ENCODE measurements at places on chromosomes 1 and 21.

DNA sequence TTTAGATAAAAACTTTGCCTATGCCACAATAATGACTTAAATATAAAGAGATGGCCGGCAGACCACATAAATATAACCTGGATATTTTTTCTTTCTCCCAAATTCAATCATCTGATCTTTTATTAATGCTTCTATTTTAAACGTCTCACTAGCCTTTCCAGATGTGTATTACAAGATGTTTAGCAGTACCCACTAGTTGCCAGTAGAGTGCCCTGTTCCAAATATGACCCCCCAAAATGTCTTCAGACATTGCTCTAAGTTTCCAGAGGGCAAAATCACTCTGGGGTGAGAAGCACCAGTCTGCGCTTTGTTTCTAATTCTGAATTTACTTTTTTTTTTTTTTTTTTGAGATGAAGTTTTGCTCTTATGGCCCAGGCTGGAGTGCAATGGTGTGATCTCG, 268.1 kb downstream of the GRIK1 start:
- no peak for DNase-seq

GRCh38 chr1:224957696-224958095, 28.2 kb downstream of the DNAH14 start:
- DNase-seq: no peak

GRCh38 chr1:55382806-55383305, 167.7 kb upstream of the USP24 start:
- DNase-seq: no peak

DNA sequence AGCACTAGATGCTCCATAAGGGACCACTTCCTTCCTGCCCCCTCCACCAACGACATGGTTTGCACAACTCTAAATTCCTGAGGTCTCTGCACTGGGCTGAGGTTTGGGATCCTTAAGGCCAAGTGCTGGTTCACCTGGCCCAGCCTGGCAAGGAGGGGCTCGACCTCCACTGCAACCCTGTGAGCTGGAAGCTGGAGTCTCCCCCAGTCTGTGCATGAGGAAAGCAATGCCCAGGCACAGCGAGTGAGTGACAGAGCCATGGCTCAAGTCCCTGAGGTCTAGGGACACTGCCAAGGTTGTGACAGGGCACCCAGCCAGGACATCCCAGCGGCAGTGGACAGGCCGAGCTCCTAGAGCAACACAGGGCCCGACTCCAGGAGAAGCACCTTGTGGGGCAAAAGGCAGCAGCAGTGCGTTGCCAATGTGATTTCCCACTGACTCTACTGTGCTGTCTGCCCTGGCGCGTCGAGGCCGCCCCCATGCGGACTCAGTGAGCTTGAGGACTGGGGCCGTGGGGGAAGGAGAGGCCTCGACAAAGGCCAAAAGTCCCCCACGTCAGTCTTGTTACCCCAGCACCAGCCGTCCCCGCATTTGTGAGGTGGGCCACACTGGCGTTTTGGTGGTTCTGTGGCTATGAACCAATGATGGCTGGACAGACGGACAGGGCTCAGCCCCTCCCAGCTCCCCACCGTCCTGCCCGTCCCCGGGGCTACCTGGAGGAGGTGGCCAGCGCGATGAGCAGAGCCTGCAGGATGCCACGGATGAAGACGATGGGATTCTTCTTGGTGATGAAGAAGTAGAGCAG, 30.0 kb downstream of the PODN start:
- no peak for DNase-seq

- no peak for DNase-seq
These were observed 29.1 kb upstream of the TRABD2B start for GRCh38 chr1:48026275-48026674.

- DNase-seq: no peak
These were observed 71.9 kb downstream of the HIVEP3 start for GRCh38 chr1:41846625-41847405.

- no peak for DNase-seq
These were observed 1135.2 kb downstream of the AMY1C start for GRCh38 chr1:104884939-104885338.

DNA sequence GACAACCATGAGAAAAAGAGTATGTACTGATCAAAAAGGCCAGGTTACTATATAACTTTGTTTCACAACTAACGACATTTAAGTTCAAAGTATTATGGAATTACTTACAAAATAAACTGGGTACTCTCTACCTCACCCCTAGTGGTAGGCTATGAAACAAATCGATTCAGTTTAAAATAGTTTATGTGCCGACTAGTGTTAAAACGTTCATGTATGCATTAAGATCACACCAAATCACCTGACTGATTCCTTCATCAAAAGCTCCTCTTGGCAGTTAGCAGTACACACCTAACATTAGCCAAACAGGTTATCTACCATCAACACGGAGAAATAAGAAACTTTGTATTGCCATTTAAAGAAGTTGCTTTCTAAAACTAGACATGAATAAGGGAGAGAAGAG, 137.1 kb downstream of the AKT3 start:
- DNase-seq: no peak

DNA sequence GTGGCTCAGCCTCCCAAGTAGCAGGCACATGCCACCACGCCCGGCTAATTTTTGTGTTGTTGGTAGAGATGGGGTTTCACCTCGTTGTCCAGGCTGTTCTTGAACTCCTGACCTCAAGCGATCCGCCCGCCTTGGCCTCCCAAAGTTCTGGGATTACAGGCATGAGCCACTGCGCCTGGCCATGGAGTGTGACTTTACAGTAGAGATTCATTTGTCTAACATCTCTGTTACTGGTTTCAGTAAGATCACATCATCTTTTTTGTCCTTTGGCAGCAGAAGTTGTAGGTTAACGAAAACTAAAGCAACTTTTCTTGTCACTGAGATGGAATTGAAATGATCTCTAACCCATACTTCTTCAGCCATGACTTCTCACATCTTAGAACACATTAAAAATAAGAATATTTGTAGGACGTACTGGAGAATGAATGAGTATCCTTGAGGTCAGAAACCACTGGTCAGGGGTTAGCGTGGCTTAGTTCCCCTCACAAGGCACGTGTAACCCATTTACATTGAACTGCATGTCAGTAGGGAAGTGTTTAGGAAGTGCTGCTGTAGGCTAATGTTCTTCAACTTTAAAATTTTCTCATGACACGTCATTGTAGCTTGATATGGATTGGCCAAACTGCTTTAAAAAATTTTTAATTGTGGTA, 75.9 kb downstream of the CAMTA1 start:
- DNase-seq: no peak

GRCh38 chr1:151540021-151540981, at the start of gene TUFT1:
TUFT1 (plus strand) TSS chr1:151540309; CDS start chr1:151540367, 58 bp downstream.
- peak; percentile 81 for DNase-seq

- DNase-seq: no peak
These were observed 4.8 kb downstream of the GNG4 start for GRCh38 chr1:235644693-235645305.

- no peak for DNase-seq
These were observed 127.9 kb upstream of the CACYBP start for GRCh38 chr1:174871886-174872285.

GRCh38 chr21:33013626-33014025, 12.1 kb upstream of the OLIG2 start:
- no peak for DNase-seq

GRCh38 chr1:203492082-203492747, 1.7 kb upstream of the OPTC start:
- no peak for DNase-seq

DNA sequence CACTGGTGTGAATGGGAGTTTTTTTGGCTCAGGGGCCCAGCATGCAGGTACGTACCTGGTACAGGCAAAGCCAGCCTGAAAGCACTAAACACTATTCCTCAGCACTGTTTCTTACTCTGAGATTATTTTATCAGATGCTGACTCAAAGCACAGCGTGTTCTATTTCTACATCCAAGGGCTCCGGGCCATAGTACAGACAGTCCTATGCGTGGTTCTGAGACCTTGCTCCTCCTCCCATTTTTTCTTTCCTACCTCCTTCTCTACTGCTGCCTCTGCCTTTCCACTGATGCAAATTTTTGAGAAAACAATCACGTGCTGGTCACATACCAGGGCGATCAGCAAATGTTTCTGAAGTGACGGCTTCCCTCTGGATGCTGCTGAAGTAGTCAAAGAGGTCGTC, 36.3 kb downstream of the PDPN start:
- DNase-seq: no peak

- no peak for DNase-seq
These were observed 1227.1 kb downstream of the NCAM2 start for GRCh38 chr21:22225299-22225698.

GRCh38 chr21:35223480-35224156, 174.5 kb upstream of the RUNX1 start:
- no peak for DNase-seq

- DNase-seq: no peak
These were observed 22.6 kb downstream of the PRDM15 start for GRCh38 chr21:41856572-41856971.

DNA sequence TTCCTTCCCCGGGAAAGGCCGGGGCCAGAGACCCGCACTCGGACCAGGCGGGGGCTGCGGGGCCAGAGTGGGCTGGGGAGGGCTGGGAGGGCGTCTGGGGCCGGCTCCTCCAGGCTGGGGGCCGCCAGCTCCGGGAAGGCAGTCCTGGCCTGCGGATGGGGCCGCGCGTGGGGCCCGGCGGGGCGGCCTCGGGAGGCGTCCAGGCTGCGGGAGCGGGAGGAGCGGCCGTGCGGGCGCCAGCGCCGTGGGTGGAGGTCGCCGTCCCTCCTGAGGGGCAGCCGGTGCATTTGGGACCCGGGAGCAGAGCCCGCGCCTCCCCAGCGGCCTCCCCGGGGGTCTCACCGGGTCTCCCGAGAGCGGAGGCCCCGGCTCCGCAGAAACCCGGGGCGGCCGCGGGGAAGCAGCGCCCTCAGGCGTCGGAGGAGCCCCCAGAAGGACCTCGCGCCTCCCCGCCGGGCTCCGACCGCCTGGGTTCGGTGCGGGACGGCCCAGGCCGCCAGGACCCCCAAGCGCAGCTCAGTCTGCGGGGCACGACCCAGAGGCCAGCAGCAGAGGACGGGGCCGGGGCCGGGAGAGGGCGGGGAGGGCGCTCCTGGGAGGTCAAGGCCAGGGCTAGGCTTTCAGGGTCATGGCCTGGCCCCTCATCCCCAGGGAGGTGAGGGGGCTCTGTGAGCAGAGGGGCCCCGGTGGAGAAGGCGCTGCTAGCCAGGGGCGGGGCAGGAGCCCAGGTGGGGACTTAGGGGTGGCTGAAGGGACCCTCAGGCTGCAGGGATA, 7.2 kb upstream of the SLX9 start:
- DNase-seq: no peak

- DNase-seq: no peak
These were observed 47.1 kb upstream of the COL6A2 start for GRCh38 chr21:46050668-46051378.

GRCh38 chr1:15799004-15799867, 8.2 kb downstream of the UQCRHL start:
- no peak for DNase-seq

DNA sequence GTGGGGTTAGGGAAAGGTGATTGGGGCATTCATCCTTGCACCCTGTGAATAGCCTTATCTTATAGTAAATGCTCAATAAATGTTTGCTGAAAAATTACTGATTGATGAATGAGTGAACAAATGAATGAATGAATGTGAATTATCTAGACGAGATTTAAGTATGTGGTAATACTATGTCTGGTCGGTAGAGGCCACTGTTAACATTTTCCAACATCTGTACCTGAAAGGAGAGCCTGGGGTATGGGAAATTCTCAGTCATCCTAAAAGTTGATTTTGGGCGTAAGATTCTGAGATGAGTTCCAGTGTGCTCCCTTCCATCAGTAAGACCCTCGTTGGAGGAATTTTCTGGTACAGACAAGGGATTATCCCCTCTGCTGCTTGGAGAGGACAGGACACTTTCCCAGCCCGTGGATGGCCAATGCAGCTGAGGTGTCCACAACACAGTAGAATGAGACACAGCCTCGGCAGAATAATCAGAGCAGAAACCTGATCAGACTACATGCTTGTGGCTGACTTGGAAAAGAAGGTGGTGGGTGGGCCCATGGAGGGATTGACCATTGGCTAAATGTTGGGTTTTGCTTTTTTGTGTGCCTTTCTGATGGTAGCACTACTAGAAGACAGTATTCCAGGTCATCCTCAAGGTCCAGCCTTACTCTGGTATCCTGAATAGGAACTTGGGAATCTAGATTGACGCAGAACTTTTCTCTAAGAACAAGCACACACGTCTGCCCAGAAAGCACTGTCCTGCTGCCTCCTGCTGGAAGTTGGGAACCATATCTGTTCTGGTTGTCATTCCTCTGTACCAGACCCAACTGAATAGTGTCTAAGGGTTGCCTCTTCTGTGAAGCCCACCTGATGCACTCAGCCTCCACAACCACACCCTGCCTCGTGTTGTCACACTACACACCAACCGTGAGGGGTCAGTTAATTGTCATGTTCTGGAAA, 262.0 kb downstream of the TNR start:
- no peak for DNase-seq

DNA sequence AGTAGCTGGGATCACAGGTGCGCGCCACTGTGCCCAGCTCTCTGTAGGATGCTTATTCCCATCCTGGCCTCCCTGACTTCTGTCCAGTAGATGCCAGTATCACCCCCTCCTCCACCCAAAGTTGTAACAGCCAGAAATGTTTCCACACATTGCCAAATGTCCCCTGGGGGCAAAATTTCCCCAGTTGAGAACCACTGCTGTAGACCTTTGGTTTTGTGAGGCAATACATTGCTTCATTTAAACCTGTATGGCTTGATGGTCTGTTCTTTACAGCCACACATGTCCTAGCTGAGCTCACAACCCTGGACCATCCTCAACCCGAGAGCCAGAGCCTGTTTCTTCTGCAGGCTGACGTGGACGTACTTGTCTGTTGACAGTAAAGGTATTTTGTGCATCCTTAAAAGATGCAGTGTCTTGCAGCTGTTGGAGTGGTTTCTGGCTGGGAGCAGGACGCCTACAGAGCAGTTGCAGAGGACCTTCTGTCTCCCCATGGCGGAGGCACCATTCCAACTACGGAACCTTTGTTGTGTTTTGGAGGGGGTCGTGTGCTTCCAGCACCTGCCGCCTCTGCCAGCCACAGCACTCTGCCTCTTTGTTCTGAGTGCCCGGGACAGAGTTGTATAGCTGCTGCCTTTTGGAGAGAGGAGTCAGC, 26.6 kb downstream of the DOP1B start:
- no peak for DNase-seq

DNA sequence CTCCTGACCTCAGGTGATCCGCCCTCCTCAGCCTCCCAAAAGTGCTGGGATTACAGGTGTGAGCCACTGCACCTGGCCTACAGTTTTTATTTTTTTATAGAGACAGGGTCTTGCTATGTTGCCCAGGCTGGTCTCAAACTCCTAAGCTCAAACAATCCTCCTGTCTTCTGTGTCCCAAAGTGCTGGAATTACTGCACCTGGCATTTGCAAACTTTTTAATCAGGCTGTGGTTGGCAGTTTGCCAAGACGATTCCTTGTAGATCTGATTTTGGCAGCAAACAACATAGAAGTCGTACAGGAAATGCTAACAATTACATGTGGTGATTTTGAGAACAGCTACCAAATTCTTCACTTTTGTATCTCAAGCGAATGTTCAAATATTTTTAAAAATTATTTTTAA, 10.1 kb downstream of the RBP7 start:
- DNase-seq: no peak

- DNase-seq: no peak
These were observed 108.0 kb downstream of the CASZ1 start for GRCh38 chr1:10688409-10688786.

GRCh38 chr1:210239349-210240111, 6.9 kb downstream of the SERTAD4 start:
- DNase-seq: no peak

GRCh38 chr21:37742115-37742514, 174.1 kb downstream of the KCNJ6 start:
- DNase-seq: no peak

Measured in GM19239 (cell line).